Germinal center (tissue), 1 donor: ENCODE measurements at places on chromosomes 5 and 9.

- no peak for DNase-seq
Observed at GRCh38 chr5:158410976-158411375, 552.0 kb upstream of the CLINT1 start.

DNA sequence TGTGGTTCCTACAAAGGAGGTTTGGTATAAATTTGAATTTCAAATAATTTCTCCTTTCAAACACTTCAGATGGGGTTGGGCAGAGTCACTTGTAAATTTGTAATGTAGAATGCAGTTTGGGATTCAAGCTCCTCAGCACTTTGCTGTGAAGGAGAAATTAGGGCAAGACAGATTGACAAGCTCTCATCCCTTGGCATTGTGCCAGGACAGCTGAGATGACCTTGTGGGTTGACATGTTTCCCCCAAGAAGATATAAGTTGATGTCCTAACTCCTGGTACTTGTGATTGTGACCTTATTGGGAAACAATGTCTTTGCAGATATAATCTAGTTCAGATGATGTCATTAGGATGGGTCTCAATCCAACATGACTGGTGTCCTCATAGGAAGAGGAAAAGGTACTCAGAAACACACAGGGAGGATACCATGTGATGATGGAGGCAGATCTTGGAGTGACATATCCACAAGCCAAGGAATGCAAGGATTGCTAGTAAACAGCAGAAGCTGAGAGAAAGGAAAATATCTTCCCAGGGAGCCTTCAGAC is 408.3 kb downstream of the MED10 start:
- DNase-seq = no peak

GRCh38 chr5:3835811-3836210 is 240.2 kb downstream of the IRX1 start:
- DNase-seq = no peak

DNA sequence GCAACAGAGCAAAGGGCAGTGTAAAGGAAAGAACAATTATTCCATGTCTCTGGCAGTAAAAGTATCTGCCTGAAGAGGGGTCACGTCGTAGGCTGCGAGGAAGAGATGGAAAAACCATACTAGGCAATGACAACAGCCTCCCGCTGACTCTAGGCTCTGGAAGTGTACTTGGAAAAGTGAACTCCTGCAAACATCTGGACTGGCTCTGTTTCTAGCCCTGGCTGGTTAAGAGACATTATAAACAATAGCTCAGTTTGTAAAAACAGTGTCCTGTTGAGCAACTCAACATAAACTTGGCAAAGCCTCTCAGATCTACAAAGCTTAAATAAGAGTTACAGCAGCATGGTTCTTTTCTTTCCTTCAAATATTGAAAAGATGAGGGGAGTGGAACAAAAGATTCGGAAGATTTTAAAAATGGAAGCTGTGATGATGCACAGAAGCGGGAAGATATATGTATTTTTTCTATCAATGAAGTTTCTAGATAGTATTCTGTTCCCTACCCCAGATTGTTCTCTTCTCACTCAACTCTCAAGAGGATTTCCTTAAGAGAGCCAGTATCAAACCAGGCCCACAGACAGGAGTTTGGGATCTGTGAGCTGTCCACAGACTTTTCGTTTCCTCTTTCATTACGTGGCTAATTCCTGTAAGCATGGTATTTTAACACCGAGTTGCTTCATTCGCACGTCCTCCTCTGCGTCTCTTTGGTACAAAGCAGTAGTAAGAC is 79.4 kb downstream of the SPTLC1 start:
- DNase-seq = no peak

GRCh38 chr9:9945966-9946365 is 666.8 kb downstream of the PTPRD start:
- no peak for DNase-seq

GRCh38 chr9:111599955-111600343 is 502 bp upstream of the PTGR1 start:
- DNase-seq = no peak

DNA sequence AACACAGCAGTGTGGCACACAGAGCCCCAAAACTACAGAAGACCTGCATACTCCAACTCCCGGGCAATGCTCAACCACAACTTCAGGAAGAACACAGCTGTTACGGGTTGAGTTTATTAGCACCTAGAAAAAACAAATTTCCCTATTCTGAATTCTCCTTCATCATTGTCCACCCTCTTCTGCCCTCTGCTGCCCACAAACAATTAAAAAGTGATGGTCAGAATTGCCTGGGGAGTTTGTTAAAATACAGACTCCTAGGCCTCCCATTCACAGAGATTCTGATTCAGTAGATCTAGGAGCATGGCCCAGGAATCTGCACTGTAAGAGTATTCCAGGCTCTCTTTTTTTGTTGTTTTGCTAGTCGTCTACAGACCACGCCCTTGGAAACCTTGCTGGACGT is 310.6 kb downstream of the NDUFS4 start:
- no peak for DNase-seq
